Vagina (tissue), 2 donors: ENCODE measurements at places on chromosomes 6 and 20.
A peak's percentile ranks its signal among the peaks of the same experiment; 100 is the strongest.

DNA sequence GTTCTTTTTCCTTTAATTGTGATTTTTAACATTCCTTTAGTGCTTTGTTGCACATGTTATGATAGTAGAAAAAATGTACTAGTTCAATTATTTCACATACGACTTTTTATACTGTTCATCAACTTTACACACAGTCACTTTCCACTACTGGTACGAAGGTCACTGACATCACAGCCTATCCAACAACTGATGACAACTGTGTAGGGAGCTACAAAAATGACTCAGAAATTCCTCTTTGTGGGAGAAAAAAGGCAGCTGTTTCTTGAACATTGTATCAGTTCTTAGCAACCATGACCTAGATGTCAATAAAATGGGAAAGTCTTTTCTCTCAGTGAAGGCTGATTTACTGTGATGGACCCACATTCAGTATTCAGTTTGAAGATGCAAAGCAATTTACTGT, 7.0 kb upstream of the ID4 start:
- DNase-seq, result no peak

- DNase-seq, result no peak
Measured at GRCh38 chr6:53659458-53659857, 6.1 kb downstream of the KLHL31 start.

GRCh38 chr6:74579794-74580193, 626.1 kb downstream of the COL12A1 start:
- DNase-seq, result no peak

DNA sequence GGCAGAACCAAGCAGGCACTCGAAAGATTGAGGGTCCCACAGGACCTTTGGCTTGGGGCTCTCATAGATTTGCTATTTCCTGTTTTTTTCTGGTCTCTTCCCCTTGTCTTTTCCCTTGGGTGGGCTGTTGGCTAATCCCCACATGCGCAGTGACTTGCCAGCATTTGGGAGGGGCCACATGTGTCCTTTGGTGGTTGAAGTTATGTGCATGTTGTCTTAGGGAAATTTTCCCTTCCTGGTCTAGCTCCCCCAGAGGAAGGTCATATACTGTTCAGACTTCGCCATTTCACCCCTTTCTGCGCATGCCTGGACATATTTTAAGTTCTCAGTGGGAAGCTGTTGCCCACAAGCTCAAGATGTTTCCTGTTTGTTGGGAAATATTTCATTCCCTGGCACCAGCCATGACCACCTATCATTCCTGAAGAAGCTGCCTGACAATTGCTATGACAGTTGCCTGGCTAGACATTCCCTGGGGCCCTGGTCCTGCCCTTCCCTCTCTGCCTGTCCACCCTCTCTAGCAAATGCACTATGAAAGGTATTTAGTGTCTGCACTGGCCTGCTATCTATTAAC, 156.2 kb upstream of the THBS2 start:
- DNase-seq, result no peak

GRCh38 chr6:18883851-18884250, 496.7 kb downstream of the RNF144B start:
- no peak for DNase-seq

DNA sequence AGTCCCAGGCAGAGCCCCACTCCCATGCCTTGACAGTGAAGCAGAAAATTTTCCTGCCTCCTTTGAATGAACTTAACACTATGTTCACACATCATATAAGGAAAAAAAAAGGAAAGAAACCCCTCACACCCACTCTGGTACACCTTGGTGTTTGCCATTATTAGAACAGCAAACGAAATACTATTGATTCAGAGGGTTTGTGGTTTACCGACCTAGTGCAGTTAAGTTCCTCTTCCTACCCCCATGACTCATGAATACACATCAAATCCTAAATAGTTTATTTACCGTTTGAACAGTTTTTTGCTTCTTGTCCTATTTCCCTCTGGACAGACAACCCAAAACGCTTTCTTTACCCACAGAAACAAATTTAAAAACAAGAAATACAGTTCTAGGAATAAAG, 237.7 kb downstream of the FOXA2 start:
- DNase-seq, result no peak

DNA sequence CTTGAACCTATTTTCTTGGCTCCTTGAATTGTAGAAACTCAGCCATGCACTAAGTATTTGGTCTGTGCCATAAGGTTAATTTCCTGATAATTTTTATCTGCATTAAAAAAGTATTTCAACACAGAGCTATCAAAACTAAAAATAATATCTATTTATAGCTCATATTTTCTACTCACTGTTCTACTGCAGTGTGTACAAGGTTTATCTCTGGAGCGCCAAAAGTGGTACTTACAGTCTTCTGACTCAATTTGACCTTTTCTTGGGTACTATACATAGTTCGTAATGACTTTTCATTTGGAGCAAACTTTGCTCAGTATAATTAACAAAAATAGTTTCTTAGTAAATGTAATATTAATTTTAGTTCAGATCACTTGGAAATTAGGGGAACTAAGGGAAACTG, 69.2 kb downstream of the IRAK1BP1 start:
- no peak for DNase-seq

- no peak for DNase-seq
Measured at GRCh38 chr6:118602300-118602699, 49.1 kb downstream of the CEP85L start.

DNA sequence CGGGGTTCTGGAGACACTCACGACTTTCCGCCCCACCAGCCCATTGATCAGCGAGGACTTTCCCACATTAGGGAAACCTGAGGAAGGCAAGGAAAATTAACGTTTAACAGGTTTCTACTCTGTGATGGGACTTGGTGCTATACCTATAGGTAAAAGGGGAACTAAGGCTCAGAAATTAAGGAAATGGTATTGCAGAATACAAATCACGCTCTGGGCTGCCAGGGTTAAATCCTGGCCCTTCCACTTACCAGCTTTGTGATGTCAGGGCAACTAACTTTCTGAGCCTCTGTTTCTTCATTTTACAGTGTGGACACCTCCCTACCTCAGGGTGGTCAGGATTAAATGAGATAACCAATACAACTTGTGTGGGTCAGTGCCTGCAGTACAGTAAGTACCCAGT, 8.8 kb downstream of the GNL1 start:
- no peak for DNase-seq

- no peak for DNase-seq
Measured at GRCh38 chr6:51830666-51831065, 256.7 kb downstream of the PKHD1 start.

DNA sequence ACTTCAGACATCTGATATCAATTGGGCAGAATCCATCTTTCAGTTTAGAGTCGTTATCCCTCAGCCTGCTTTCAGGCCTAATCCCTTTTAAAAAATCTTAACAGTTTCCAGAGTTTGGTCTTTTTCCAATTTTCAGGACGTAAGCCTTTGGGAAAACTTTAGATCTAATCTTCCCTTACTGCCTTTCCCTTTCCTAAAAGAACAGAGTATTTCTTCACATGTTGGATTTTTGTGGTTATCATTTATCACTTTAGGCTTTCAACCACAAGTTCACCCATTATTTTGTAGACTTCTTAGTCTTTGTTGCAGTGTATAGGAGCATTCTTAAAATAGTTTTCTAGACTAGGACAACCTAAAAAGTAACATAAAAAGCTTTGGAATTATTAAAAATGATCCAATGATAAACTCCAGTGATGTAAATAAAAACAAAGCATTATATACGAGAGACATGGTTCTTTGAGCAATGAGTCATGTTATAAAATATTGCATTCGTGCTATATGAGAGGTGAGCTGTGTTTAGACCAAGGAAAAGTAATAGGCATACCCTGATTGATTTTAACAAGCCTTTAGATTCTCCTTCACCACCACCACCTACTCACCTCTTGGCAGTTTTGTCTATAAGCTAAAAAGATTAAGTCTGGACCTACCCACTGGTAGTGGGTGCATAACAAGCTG, 90.4 kb upstream of the MCHR2 start:
- no peak for DNase-seq

DNA sequence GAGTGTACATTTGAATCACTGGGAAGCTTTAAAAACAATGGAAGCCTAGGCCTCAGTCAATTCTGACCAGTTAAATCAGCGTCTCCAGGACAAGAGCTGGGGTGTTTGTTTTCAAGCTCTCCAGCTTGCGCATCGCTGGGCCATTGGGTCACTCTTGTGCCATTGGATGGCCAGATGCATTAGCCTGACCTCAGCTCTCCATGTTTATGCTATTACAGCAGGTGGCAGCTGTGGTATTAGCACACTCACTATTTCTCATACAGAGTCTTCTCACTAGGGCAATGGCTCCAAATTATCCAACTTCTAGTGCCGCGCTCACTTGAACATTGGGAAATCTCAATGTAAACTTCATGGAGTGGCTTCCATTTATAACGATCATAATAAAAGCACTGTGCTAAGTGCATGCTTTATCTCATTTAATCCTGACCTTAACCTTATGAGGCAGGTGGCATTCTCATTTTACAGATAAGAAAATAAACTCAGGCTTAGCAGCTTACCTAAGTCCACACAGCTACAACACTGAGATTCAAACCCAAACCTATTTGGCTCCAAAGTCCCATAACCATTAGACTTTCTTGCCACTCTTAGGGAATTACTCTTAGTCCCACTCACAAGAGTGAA, 108.8 kb downstream of the PPP1R14C start:
- no peak for DNase-seq

DNA sequence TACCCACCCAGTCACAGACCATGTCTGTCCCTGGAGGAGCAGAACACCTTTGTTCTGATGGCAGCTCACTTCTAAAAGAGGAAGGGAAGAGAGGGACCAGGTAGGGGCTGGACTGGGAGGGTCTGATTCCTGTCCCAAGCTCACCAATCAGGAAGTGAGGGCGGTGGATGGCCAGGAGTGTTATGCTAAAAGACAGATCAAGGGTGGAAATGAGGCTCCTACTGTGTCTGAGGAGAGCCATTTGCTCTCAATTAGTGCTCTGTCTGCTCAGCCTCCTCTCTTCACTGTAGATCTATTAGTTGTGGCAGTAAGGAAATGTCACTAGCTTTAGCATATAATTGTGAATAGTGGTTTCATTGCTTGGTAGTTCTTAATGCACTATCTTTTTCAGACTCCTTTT, 72.5 kb downstream of the ARMC2 start:
- no peak for DNase-seq

GRCh38 chr6:106360410-106360988, at the start of gene CRYBG1:
TSS of gene CRYBG1 (plus strand) at chr6:106360717. CDS start at chr6:106360909, 192 bp downstream.
- DNase-seq, result no peak

GRCh38 chr6:157216570-157216969, 106.7 kb downstream of the TMEM242 start:
- no peak for DNase-seq

DNA sequence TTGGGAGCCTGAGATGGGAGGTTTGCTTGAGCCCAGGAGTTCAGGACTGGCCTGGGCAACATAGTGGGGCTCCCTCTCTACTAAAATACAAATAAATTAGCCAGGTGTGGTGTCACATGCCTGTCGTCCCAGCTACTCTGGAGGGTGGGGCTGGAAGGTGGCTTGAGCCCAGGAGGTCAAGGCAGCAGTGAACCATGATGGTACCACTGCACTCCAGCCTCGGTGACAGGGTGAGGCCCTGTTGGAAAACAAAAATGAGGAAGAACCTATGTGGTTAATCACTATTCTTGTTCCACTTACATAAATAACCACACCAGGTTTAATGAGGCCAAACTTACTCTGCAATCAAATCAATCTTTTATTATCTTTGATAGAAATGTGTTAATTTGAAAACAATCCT, 5.4 kb downstream of the PPDPF start:
- DNase-seq, result no peak

GRCh38 chr6:6505111-6505510, 83.4 kb upstream of the LY86 start:
- no peak for DNase-seq

DNA sequence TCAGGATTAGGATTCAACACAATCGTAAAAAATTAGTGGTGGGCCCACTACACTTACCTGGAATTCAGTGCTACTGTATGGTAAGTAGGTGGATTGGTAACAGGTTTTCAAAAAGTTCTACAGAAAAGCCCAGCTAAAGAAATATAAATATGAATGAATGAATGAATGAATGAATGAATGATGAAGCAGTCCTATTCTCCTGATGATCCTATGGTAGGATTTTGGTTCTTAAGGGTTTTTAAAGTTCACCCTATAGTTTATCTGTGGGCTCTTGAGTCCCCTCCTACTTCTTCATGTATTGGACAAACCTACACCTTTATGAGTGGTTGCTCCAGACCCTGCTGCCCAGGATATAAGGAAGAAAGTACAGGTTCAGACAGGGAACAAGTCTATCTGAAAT, 89.5 kb upstream of the HEY2 start:
- no peak for DNase-seq

DNA sequence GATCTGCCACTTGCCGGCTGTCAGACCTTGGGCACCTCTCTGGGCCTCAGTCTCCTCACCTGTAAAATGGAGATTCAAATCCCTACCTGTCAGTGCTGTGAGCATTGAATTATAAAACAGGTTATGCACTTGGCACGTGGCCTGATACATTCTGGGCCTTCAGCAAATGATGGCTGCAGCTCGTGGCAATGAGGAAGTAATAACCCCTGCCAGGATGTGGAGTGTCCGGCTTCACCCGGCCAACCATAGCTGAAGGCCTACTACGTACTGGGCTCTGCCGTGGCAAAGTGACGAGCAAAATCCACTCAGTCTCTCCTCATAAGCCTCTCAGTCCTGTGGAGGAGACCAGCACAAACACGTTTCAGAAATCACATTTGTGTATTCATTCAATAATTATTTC, 10.9 kb upstream of the VSTM2L start:
- no peak for DNase-seq

DNA sequence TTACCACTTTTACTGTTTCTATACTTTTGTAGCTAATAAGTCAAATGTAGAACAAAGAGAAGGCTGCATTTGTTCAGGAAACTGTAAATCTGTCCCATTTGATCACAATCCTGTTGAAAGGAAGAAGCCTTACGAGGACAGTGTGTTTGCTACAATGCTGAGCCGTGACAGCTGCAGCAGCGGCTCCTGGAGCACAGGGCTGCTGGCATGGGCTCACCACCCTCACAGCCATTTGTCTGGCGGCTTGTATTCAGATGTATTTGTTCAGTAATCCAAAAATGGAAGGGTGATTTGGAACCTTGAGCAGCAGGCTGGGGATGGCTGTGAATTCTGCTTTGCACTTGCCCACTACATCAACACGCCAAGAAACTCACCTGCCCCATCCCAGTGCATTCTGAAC, 5.7 kb downstream of the TUBB2A start:
- no peak for DNase-seq

- no peak for DNase-seq
Measured at GRCh38 chr6:68675548-68675947, 40.5 kb downstream of the ADGRB3 start.

GRCh38 chr6:169640983-169641382, 60.8 kb downstream of the WDR27 start:
- DNase-seq, result peak; percentile 74

DNA sequence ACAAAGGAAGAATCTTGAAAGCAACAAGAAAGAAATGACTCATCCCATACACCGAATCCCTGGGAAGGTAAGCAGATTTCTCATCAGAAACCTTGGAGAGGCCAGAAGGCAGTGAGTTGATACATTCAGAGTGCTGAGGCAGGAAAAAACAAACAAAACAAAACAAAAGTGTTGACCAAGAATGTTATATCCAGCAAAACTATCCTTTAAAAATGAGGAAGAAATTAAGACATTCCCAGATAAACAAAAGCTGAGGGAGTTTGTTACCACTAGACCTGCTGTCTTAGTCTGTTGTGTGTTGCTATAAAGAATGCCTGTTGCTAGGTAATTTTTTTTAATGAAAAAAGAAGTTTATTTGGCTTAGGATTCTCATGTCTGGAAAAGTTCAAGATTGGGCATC, 33.7 kb upstream of the PPP1R3G start:
- DNase-seq, result no peak
